ENCODE measurements at places on chromosomes 13 and 19.

DNA sequence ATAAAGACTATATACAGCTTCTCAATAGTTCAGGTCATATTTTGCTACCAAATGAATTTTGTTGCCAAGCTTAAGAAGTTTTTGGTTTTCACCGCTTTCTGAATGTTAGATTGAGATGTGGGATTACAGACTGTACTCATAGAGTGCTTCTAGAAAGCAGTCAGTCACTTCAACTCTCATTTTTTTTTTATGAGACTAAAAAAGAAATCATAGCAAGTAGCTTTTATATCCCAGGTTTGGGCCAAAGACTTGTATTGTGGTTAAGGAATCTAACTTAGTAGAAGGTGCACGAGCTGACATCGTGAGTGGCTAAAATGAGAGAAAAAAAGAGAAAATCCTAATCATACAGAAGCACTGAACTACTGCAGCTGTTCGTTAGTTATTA lies 2.2 kb upstream of the USPL1 start:
- DNase-seq: no peak

GRCh38 chr13:80527400-80527799 lies 186.5 kb upstream of the SPRY2 start:
- DNase-seq: no peak

DNA sequence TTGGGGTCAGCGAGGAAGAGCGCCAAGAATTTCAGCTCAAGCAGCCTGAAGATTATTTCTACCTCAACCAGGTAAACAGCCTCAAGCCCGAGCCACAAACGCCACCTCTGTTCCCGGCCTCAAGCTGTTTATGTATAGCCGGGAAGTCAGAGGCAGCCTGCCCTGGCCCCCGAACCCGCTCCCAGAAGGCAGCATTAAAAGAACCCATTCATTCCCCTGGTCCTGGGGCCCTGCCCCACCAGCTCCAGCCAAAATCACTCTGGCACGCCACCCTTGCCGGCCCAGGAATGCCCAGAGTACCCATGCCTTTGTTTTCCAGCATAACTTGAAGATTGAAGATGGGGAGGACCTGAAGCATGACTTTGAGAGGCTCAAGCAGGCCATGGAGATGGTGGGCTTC lies 61.2 kb upstream of the USE1 start:
- DNase-seq: no peak

GRCh38 chr13:32936716-32937115 lies 79.5 kb upstream of the KL start:
- DNase-seq: no peak

DNA sequence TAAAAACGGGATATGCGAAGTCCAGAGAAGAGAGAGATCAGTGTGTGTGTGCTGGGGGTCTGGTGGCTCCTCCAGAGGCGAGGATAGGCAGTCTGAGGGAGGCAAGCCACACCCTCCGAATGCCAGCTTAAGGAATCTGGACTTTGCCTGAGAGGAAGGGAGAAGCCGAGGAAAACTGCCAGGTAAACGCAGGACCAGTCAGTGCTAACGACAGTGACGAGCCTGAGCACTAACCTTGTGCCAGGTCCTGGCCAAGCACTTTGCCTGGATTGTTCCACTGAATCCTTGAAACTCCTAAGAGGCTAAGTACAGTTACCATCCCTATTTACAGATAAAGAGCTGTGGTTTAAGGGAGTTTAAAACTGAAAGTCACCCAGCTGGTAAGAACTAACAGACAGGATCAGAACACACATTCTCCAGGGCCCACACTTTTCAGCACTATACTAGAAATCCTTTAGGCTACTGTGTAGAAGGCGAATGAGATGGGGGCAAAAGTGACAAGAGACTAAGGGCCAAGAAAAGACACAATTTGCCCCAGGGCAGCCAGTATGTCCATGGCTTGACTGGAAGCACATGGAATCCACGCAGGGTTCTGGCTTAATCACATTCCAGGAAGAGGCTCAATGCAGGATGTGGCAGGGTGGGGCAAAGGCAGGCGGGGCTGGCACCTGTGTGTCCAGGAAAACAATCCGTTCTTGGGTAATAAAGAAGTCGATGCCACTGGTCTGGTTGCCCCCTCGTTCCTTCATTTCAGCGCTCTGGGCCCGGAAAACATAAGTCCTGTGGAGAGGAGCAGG lies 15.1 kb downstream of the SMG9 start:
- DNase-seq: no peak

GRCh38 chr19:18441804-18442788 lies 4.2 kb upstream of the ISYNA1 start:
- no peak for DNase-seq

DNA sequence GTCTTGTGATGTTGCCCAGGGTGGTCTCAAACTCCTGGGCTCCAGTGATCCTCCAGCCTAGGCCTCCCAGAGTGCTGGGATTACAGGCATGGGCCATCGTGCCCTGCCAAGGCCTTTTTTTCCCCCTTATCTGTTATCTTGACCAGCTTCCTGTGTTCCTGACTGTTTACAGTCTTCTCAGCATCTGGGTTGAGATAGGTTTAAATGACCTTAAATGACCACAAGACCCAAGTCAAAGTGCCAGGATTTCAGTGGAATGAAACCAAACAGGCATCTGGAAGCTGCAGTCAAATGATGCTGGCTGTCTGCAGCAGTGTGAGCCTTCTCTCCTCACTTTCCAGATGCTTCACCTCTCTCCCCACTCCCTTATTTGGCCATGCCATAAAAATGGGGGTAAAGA lies 114.2 kb upstream of the CLDN10 start:
- DNase-seq: no peak

- peak; percentile 9 for DNase-seq
Observed at GRCh38 chr19:36605101-36605876, at the start of gene ZNF382. Gene ZNF382, plus strand, starts transcription at chr19:36605313. Its CDS starts 4,602 bp downstream, at chr19:36609915.

GRCh38 chr19:610801-611480 lies 21.3 kb downstream of the HCN2 start:
- no peak for DNase-seq

GRCh38 chr13:46633416-46633815 lies 80.4 kb downstream of the LRCH1 start:
- DNase-seq: peak; percentile 43

DNA sequence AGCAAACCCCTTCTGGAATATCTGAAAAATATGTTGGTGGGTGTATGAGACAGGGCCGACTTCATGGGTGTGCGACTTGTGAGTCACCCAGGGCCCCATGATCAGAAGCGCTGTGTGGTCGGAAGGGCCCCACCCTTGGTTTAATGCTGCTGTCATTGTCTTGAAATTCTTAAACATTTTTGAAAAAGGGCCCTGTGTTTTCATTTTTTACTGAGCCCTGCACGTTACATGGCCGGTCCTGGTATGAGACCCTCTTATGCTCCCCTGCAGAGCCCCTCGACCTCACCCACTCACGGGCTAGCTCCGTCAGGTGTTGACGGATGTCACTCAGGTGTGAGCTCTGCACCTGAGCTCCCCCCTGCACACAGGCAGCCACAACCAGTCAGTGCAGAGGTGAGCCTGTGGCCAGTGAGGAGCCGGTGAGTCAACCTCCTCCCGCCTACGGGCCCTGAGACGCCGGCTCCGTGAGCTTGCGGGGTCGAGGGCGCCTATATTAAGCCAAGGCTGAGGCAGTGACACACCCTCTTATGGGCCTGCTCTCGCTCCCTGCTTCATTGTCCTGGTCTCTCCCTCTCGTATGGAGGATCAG lies 27.7 kb downstream of the GADD45B start:
- DNase-seq: peak; percentile 79

DNA sequence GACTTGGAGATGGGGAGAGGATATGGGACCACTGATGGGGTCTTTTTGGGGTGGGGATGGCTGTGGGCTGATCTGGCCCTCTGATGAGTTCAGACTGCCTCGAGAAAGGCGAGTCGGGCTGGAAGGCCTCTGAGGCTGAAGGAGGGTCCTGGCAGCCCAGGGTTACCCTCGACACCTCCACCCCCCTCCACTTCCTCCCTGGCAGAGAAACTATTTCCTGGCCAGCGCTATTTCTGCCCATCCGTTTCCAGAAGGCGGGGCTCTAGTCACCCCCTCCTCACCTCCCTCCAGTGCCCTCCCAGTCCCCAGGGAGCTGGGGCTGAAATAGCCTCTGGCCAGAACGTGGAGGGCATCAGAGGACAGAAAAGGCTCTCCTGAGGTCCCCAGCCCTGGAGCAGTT lies 9.7 kb downstream of the EXOC3L2 start:
- DNase-seq: no peak

- no peak for DNase-seq
Observed at GRCh38 chr19:7622933-7623685, 6.2 kb downstream of the XAB2 start.

DNA sequence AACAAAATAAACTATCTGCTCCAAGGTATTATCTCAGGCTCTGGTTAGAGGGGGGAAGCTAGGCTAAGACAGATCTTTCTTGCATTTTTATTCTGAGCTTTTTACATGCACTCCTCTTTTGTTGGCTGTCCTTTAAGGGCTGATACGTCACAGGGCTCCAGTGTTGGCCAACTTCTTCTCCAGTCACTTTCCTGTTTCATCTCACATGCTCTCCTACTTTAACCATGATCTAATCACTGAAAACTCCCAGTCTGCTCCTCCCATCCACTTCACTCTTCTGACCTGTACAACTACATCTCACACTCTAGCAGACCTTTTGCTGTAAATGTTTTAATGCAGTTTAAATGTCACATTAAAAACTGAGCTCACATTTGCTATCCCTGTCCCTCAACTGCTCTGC lies 510.0 kb upstream of the KLF12 start:
- no peak for DNase-seq

DNA sequence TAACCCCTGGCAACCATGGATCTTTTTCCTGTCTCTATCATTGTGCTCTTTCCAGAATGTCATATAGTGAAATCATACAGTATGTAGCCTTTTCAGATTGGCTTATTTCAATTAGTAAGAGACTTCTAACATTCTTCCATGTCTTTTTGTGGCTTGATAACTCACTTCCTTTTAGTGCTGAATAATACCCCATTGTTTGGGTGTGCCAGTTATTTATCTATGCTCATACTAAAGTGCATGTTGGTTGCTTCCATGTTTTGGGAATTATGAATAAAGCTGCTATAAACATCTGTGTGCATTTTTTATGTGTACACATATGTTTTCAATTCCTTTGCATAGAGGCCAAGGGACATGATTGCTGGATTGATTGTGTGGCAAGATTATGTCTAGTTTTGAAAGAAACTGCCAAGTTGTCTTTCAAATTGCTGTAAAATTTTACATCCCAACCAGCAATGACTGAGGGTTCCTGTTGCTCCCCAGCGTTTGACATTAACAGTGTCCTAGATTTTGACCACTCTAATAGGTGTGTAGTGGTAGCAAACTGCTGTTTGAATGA lies 358.9 kb downstream of the ITGBL1 start:
- DNase-seq: no peak

DNA sequence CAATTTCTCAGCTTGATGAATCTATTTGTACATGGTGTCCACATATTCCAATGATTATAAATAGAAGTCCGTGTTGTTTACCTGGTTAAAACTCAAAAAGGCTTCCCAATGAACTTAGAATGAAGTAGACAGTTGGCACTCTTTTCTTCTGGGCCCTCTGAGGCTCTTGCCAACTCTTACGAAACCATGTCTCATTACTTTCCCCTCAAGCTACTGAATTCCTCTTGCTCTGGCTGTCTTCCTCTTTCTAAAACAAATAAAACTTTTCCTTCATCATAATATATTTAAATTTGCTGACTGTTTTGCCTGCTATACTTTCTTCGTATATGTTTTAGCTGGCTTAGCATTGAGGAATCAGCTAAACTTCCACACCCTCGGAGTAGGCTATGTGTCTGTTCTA lies 139.7 kb downstream of the SLITRK6 start:
- DNase-seq: peak; percentile 10

- DNase-seq: no peak
Observed at GRCh38 chr13:87536899-87537298, 134.3 kb upstream of the SLITRK5 start.

DNA sequence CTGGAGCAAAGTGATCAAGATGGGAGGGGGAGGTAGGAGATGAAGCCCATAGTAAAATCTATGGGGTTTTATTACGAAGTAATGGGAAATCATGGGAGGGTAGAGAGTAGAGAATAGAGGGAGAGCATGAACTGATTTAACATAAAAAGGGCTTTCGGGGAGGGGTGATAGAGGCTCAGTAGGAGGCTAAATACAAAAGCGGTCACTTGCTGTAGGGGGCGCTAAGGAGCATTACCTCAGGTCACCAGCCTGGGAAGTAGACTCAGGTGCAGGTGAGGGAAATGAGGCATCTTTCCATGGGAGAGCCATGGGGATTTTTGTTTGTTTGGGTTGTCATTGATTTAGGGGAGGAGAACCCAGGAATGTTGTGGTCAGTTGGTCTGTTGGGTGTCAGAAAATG lies 14.1 kb downstream of the KRTDAP start:
- DNase-seq: no peak

DNA sequence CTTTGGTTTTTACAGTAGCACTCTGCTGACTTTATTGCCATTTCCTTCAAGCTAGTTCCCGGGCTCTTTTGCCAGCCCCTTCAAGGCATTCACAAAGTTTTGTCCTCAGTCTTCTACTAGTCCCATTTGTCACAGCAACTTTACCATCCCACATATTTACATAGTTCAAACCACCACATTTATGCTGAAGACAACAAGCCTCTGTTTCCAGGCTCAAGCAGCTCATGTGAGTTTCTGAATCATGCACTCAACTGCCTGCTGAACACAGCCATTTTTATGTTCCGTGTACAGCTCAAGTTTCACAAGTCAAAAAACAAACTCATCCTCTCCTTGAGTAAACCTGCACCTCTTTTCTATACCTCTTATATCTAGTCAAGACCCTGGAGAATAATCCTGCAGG lies 977.0 kb upstream of the SLC10A2 start:
- no peak for DNase-seq

DNA sequence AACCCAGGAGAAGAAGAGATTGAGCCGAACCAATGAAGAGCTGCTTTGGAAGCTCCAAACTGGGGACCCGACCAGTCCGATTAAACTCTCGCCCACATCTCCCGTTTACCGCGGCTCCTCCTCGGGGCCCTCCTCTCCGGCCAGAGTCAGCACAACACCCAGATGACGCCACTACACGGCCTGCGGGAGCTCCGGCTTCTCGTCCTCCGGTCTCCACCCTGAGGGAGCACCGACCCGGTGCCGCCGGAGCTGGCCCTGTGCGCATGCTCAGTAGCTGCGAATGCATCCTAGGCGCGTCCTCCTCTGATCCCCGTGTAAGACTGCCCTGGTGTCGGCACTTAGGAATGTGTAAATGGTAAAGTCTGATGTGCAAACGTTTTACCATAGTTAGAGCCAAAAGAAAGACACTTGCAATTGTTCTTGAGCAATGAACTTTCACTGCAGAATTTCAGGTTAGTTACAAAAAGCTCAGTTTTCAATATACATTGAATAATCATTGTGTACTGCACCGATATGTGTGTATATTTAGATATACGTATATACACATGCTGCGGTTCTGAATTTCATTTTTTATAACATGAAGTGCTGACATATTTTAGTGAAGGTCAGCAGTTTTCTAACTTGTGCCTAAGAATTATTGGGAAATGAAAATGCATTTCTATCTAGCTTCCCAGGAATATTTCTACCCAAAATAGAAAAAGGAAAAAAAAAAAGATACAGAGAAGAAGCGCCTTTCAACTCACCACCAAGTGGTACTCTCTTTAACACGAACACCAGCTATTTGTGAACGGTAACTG lies 92.2 kb downstream of the SLC7A1 start:
- no peak for DNase-seq
